ENCODE measurements at places on chromosomes 6 and 20. TPM values are rescaled to one million over a fixed set of nuclear protein-coding genes. Genes with fewer than 3 reads are reported as not detected.

DNA sequence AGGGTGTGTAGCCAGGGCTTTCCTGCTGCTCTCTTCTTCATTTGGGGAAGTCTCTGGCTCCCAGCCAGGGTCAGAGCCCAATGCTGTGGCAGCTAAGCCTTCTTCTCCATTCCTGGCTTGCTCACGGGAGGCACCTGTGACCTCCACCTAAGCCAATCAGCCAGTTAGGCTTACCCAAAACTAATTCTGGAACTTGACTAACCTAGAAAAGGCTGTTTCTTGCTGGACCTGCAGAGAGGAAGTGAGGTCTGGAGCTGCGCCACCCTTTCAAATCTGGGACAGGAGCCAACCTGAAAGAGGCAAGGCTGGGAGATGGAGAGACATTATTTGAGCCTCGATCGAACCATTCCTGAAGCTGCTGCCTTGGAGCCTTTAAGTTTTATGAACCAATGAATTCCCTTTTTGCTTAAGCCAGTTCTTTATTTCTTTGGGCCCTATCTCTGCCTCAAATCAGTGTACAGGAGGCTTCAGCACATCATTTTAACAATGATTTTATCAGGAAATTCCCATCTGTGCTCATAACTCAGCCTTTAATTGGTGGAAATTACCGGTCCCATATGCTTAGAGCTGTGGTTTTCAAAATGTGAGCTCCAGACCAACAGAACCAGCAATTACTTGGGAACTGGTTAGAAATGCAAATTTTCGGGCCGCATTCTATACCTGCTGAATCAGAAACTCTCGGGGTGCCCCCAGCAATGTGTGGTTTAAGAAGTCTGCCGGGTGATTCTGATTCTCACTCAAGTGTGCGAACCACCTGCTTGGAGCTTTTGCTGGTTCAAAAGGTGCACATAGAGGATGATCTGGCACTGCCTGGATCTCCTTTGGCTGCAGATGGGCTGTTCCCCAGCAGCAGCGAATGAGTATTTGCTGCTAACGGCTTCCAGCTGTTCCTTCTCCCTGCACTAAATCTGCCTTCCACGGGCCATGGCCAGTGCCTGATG lies 97.4 kb upstream of the RNF24 start:
- DNase-seq: no peak

DNA sequence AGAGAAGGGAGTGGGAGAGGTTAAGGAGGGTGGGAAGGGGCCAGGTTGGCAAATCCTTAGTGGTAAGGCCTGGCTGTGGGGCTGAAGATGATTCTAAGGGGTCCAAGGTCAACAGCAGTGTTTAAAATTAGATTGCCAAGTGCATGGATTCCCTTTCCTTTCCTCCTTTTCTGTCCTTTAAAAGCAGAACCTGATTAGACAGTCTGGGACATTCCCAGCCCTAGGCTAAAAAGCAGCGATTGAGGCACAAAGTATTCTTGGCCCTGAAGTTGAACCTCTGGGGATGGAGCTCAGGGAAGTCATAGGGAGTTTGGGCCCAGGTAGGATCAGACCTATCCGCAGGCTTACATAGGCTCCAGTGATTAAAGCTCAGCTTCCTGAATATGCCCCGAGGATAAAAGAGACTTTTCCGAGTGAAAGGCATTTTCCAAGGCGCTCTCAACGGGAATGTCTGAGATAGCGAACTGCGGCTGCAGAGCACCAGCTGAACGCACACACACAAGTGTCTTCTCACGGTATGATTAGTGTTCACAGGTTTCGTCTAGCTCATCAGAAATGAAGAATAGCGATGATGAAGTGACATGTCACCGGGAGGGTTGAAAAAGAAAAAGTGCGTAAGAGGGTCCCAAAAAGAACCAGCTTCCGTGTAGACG lies 787 bp upstream of the CARMIL1 start:
- no peak for DNase-seq

GRCh38 chr20:41038878-41039404 lies 10.3 kb downstream of the TOP1 start:
- peak; percentile 78 for DNase-seq

Gene KIF25
- total RNA-seq: not detected

GRCh38 chr6:89581689-89582088 lies 56.9 kb downstream of the LYRM2 start:
- no peak for DNase-seq

DNA sequence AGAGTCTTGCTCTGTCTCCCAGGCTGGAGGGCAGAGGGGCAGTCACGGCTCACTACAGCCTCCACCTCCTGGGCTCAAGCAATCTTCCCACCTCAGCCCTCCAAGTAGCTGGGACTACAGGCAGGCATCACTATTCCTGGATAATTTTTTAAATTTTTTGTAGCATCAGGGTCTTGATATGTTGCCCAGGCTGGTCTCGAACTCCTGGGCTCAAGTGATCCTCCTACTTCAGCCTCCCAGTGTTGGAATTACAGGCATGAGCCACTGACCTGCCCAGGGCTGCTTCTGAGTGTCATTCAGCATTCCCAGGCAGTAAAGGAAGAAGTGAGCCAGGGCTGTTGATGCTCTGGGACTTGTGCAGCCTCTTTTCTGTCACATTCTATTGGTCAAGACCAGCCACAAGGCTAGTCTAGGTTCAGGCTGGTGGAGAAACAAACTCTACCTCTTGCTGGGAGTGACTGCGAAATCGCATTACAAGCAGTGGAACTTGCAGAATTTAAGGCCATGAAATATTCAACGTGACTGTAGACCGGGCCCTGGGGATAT lies 2.1 kb upstream of the ARFGEF2 start:
- no peak for DNase-seq

- DNase-seq: no peak
Observed at GRCh38 chr6:117829594-117830319, 77.3 kb upstream of the SLC35F1 start.

DNA sequence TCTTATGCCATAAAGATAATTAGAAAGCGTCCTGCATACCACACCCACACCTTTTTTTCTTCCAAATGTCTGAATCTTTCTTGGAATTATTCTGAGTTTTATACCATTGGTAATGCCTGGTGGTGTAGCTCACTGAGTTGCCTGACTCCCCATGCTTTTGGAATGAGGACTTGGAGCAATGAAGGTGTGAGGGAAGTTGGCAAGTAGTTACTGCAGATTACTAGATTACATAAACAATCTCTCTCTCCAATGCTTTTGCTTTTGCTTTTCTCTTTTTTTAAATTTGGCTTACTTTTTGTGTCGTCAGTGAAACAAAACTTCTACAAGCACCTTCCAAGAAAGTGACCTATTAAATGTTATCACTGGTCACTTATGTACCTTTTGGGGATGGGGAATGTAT lies 406.1 kb upstream of the SOX4 start:
- no peak for DNase-seq

- no peak for DNase-seq
Observed at GRCh38 chr6:139370283-139370998, 4.0 kb downstream of the CITED2 start.

DNA sequence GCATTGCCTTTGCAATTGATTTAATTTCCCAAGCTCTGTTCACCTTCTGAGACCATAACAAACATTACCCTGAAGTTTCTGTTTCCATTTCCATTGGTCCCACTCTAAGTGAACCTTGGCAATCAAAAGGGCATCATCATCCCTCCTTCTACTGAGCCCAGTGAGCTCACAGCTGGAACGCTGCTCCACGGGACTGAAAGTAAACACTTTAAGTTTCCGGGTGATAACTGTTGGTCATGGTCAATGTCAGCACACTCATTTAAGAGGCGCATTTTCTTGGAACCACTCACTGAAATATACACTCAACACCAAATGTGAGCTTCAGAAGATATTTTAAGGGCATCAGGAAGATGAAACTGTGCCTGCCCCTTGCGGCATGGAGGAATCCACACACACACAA lies 37.1 kb upstream of the RPS6KA2 start:
- no peak for DNase-seq

DNA sequence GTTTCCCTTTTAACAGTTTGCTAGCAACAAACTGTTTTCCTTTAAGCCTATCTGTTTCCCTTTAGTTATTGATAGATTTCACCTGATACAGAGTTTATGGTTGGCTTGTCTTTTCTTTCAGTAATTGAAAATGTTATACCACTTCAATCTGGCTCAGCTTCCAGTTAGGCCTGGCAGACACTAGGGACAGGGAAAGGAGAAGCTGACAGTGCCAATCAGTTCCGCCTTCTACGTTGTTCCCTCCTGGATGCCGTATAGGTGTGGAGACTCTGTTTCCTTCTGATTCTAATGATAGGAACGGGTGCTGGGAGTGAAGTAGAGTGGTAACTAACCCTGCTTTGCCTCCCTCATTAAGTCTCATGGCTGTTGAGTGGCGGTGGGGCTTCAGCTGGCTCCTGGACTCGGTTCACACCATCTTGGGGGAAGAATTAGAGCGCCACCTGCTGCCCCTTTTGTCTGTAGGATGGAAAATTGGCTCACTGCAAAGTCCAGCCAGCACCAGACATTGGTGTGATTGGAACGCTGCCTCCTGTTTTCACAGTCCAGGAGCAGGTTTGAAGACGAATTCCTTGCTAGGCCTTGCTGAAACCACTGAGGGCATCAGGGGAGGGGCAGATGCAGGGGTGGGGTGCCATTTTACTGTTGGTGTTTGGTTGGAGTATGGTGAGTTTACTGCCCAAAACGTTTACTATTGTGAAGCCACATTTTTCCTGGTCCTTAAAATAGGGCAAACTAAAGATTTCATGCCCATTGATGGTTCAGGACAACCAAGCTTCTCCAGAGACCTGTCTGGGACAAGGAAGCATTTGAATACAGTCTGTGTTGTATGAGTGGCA lies 1729.5 kb downstream of the GRIK2 start:
- no peak for DNase-seq

GRCh38 chr6:63496361-63496804 lies 75.9 kb upstream of the LOC128125822 start:
- DNase-seq: no peak

- DNase-seq: no peak
Observed at GRCh38 chr6:104682722-104683643, 176.7 kb downstream of the HACE1 start.

Gene PBX2
- 17.4 TPM for total RNA-seq

Gene CCN6
- total RNA-seq: 6.8 TPM

DNA sequence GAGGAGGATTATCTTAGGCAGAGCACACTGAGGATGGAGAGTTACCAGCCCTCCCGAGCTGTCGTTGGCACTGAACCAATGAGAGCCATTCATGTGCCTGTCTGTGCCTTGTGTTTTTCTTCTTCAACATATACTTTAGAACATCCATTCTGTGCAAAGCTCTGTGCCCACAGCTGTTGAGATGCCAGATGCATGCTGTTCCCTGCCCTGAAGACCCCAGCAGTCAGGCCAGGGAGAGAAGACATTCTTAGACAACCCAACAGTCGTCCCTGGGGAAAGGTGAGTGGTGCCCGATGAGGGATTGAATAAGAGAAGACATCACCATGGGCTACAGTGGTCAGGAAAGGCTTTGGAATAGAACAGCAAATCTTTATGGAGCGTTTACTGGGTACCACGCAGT lies 114.1 kb downstream of the NRN1 start:
- DNase-seq: no peak

DNA sequence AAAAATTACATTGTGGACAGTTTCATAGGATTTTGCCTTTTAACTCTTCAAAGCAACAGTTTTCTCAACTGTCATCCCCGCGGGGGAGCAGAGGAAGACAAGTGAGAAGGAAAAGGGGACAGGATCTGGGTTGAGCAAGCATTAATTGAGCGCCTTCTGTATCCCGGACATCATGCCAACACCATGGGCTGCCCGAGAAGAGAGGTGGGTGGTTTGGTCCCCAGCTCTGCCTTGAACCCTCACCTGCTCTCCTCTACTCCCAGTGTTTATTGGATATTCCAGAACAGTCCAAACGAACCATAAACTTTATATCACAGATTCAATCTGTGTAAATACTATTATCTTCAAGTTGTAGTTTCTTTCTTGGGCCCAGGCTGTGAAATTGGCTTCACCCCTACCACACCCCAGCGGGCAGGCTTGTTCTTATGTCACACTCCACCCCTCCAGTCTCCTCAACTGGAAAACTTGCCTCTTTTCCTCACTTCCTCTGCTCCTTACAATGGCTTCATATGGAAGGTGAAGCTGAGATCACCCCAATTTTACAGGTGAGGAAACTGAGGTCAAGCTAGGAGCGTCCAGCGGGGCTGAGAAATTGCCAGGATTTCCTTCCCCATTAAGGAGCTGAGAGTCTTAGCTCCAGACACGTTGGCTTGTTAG lies 6.0 kb downstream of the PCK1 start:
- peak; percentile 4 for DNase-seq

- no peak for DNase-seq
Observed at GRCh38 chr6:107557698-107558097, 67.8 kb downstream of the SOBP start.

GRCh38 chr6:139236105-139236504 lies 55.7 kb downstream of the TXLNB start:
- DNase-seq: no peak

DNA sequence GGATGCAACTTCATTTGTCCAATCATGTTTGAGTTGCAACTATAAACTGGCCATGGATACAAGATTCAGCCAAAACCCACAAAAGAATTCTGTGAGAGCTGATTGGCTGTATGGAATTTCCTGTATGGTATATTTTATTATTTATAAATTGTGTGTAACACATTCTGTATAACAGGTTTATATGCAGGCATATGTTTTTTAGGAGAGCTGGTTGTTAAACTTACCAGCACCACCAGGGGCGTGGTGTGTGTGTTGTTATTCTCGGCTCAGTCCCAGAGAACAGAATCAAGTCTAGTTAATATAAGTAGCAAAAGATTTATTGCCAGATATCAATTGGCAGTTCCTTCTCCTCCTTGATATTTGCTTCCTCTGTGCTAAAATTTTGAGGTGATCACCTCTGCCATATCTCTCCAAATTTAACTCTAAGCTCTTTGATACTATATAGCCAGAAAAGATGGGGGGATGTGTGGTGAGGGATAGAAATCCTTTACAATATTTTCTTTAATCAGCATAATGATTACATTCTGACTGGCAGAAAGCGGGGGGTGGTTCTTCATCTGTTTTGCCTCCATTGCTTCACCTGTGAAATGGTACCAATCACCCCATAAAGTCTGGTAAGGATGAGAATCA lies 22.9 kb downstream of the CNBD2 start:
- DNase-seq: no peak

DNA sequence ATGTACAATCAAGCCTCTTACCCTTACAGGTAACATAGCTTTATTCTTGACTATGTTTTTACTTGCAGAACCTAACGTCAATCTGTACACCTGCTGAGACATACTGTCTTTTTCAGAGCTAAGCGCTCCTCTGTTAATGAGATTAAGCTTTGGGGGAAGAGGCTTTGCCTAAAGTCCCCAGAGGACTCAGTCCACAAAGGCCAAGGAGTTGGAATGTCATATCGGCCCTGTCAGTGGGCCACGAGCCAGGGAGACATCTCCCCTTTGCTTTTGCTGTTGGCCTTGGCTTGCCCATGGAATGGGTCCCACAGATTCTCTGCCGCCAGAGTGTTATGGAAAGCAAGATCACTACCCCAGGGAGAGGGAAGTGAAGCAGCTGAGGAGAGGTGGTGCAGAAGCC lies 64.1 kb upstream of the SOX4 start:
- DNase-seq: no peak
